Activated T-cell treated with anti-CD3 and anti-CD28 coated beads, Interleukin-2, amount 50 U/mL, for 1 hour (primary cell): ENCODE measurements at places on chromosomes 7 and 10.

DNA sequence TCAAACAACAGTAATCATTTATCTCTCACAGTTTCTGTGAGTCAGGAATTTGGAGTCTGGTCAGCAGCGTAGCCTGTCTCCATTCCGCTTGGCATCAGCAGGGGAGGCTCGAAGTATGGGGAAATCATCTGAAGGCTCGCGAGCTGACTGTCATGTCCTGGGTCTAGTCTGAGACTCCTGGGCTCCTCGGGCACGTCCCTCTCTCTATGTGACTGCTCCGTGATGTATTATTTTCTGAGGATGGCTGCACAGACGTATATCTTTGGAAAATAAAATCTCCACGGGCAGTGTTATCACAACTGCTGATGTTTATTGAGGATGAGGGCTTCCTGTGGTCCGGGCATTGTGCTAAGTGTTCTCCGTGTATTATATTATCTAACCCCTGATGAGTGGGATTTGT, 23.3 kb upstream of the PCGF5 start:
- no peak for DNase-seq

GRCh38 chr7:50159154-50159553, 66.1 kb upstream of the ZPBP start:
- no peak for DNase-seq

DNA sequence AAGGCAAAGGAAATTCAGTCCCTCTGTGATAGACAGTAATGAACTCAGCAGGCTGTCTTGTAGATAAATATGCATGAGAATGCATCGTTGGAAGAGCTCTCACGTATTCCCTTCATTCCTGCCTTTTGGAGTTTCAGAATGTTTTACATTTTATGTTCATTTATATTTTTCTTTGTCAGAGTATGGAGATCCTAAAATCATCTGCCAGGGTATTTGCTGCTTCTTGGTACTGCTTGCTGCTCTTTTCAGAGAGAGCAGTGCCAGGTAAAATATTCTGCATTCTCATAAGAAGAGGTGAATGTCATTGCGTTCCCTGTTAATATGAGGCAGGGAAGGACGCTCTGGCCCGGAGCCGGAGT, 290.2 kb downstream of the CCDC3 start:
- no peak for DNase-seq

DNA sequence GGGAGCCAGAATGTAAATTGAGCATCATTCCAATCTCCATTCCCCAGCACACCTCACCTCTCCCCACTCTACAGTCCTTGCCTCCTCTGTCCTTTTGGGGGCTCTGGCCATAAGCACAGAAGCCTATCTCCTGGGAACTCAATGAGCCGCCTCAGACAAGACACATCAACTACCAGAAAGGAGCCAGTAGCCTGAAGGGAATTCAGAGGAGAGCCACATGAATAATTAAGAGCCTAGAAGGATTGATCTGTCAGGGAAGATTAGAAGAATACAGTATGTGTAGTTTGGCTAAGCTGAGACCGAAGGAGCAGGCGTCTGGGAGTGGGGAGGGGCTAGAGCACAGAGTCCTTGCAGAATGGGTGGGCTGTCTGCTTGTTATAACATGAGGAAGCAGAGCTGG, 31.2 kb downstream of the FRMD4A start:
- DNase-seq: no peak

DNA sequence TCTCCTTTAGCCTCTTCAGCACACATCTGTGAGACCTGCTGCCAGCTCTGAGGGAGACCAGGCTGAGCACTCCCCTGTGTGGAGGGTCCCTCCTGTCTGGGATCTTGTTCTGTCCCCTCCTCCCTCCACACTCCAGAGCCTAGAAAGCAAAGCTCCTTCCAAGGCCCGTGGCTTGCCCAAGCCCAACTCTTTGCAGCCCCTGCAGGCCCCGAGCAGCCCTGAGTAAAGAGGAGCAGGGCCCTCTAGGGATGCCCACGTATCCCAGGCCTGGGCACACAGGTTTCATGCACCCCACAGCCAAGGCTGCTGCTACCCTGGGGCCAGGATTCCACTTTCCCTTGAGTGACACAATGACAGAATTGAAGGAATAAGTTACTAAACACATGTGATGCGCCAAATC, 24.0 kb downstream of the COBL start:
- no peak for DNase-seq

- DNase-seq: no peak
These were observed 320.7 kb downstream of the HGF start for GRCh38 chr7:81449105-81449504.

GRCh38 chr10:34405611-34406462, 409.3 kb downstream of the PARD3 start:
- no peak for DNase-seq

GRCh38 chr7:2436341-2437104, 33.1 kb downstream of the CHST12 start:
- DNase-seq: no peak

DNA sequence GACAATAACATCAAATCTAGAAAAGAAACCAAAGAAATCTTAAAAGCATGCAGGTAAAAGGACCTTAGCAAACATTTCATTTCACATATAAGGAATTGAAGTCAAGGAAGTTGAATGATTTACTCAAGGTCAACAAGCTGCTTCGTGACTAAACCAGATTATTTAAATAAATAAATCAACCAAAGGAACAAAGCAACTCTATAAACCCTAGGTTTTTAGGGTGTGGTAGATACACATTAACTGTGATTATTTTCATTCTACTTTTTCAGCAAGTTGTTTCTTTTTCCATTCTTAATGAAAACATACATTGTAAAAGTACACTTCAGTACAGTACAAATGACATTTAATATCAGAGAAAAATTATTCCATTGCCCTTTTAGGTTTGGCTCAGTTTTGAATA, 382.0 kb upstream of the STEAP1 start:
- no peak for DNase-seq

DNA sequence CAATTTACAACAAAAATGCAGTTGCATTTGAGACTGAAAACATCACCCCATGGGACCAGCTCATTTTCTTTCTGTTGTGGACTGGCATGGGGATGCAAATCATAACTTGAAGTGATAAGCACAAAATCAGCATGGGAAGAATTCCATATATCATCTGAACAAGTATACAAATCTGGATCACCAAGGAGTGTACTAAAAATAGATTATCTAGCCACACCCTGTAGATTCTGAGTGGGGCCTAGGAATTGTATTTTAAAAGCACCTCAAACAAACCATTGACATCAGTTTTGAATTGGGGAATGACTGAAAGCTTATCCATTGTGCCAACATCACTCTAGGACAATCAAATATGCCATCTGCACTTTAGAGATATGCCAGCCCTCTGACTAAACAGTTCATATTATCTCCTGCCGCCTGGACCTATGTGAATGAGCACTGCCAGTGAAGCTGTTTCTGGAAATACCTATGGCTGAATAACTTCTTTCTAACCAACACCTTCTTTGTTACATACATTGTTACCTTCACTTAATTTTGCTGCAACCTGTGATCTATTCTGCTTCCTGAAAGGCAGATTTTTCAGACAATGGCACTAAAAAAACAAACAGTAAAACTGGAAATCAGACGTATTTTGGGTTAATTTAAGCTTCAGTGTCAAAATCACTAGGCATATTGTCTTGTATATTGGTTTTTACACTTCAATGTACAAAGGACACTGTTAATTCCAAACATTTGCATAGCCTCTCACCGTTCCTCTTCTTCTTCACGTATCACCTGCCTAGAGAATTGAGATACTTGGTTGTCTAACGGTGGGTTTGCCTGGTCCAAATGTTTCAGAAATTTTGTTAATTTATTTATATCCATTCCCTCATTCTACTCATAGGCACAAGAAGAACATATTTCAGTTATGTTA, 42.4 kb upstream of the HGF start:
- no peak for DNase-seq

DNA sequence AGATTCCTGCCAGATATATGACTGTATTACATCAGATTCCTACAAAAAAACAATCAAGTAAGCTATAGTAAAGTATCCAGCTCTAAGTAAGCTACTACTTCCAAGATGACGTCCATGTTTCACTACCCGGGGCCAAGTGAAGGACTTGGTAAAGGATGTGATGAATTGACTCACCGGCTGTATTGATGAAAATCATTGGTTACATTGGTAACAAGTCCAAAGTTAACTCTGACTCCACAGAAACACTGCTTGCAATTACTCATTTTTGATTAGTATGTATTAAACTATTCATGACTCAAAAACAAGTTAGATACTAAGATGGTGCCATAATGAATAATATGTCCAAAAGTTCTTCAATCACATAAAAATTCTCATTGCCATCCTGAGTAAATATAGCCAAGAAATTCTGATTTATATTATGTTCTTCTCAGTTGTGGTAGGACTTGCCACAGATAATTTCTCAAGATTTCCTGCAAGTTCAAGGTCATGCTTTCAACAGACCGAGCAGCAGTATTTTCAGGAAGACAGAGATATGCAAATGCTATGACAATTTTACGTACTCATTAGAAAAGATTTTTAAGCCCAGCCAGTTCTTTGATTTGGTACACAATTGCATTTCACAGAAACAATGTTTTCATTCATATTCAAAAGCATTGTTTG, 12.6 kb upstream of the DNAJC1 start:
- DNase-seq: no peak

- no peak for DNase-seq
These were observed 605.4 kb downstream of the INHBA start for GRCh38 chr7:41097501-41097900.

DNA sequence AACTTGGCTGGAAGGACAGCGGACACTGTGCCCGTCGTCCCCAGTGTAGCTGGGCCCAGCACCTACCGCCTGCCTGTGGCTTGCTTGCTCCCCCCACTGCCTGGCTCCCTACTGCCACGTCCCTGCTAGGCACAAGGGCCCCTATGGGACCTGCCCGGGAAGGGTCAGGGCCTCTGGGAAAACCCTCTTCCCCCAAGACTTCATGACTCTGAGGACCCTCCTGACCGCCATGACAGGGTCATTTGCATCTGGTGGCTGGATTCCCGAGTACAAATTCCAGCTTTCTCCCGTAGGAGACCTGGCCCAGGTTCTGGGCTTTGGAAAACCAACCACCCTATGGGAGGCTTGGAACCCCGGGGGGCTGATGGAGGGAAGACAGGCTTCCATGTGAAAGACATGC, 1.4 kb upstream of the MMD2 start:
- DNase-seq: no peak

DNA sequence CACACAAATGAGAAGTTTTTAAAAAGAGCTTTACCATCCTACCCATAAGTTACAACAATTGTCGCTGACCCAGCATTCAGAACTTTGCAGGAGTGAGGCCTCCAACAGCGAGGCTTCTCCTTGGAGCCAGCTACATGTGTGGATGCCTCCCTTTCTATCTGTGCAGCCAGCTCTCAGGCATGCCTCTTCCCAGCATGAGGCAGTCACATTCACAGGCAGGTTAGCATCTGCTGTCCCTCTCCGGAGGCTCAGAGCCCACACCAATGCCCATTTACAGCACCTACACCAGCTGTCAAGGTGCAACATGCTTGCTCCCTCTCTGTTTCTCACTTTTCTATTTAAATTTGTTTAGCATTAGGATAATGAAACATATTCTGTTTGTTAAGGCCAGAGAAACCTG, 278.7 kb upstream of the PODXL start:
- DNase-seq: no peak

- DNase-seq: no peak
These were observed 160.4 kb upstream of the RHEB start for GRCh38 chr7:151679881-151680612.

DNA sequence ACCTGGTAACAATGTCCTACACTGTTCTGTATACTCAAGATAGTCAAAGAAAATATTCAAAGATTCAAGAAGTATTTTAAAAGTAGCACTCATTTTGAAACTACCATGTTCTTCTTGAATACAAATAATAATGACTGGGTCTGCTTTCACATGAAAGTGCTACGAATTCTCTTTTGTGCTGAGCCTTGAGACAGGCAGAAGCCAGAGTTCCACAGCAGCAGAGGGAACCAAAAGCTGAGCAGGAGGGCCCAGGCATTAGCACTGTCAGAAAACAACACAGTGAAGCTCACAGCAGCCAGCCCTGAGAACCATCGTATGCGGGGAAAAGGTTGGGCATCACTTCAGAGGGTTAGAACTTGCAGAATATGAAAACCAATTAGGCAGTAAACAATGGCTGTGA, 38.9 kb downstream of the ANKMY2 start:
- DNase-seq: no peak

- DNase-seq: no peak
These were observed 48.8 kb downstream of the SH3PXD2A start for GRCh38 chr10:103806395-103807187.

- no peak for DNase-seq
These were observed 165.7 kb downstream of the PARD3 start for GRCh38 chr10:34649385-34649784.

GRCh38 chr10:58556516-58557165, 44.0 kb downstream of the BICC1 start:
- DNase-seq: no peak

- DNase-seq: no peak
These were observed 11.0 kb upstream of the COL17A1 start for GRCh38 chr10:104096692-104097091.

DNA sequence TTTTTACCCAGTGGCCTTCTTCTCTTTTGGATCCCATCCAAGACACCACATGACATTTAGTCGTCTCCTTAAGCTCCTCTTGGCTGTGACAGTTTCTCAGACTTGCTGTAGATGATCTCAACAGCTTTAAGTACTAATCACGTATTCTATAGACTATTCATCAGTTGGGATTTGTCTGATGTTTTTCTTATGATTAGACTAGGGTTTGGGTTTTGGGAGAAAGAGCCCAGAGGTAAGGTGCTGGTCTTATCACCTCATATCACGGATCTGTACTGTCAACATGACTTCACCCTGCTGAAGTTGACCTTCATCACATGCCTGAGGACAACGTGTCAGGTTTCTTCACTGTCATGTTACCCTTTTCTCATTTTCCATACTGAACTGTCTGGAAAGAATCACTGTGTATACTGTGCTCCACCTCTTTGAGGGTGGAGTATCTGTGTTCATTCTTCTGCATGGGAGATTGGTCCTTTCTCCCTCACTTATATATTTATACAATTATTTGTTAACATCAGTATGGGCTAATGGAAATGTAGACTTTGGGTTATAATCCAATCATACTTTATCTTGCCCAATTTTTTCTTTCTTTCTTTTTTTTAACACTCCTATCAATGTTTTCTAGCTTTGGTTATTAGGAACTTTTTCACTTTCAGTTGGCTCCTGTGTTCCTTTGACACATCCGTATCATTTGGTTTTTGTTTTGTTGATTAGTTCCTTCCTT, 6.4 kb upstream of the HKDC1 start:
- DNase-seq: no peak

DNA sequence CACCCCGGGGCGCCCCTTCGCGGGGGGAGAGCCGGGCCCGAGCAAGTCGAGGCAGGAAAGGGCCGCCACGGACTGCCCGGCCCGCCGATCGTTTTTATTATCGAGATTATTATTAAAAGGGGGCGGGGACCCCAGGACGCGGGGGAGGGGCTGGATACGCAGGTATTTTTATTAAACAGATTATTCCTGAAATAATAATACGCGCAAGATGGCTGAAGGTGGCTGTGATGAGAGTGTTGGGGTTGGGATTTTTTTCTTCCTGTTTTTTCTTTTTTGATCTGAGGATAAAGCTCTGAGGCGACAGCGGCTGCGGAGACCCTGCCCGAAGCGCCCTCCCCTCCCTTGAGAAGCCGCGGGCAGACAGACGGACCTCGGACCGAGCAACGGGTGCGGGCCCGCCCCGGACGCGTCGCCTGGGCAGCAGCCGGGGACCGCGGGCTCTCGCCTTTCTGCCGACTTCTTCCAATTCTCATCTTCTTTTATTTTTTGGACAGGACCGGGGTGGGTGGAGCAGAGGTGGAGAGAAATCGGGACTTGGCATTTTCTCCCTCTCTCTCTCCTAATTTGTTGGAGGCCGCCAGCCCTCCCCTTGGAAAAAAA, 1.4 kb upstream of the TRIM8 start:
- no peak for DNase-seq

GRCh38 chr7:21868576-21868850, 77.2 kb downstream of the CDCA7L start:
- no peak for DNase-seq
